ENCODE measurements at places on chromosomes 7 and 10.

DNA sequence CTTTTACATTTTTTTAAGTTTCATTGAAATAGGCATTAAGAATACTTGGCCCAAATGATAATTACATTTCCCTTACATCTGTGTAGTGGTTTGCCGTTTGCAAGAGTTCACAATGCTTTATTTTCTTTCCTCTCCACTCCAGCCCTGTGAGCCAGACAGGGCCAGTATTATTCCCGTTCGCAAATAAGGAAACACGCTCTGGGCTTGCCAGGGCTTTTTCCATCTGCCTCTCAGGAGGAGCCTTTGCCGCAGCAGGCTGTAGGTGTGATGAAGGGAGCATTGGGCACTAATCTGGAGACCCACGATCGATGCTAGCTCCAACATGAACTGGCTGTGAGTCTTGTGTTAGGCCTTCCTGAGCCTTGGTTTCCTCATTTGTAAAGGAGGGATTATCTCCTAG is 154.4 kb downstream of the GALNT17 start:
- no peak for DNase-seq

DNA sequence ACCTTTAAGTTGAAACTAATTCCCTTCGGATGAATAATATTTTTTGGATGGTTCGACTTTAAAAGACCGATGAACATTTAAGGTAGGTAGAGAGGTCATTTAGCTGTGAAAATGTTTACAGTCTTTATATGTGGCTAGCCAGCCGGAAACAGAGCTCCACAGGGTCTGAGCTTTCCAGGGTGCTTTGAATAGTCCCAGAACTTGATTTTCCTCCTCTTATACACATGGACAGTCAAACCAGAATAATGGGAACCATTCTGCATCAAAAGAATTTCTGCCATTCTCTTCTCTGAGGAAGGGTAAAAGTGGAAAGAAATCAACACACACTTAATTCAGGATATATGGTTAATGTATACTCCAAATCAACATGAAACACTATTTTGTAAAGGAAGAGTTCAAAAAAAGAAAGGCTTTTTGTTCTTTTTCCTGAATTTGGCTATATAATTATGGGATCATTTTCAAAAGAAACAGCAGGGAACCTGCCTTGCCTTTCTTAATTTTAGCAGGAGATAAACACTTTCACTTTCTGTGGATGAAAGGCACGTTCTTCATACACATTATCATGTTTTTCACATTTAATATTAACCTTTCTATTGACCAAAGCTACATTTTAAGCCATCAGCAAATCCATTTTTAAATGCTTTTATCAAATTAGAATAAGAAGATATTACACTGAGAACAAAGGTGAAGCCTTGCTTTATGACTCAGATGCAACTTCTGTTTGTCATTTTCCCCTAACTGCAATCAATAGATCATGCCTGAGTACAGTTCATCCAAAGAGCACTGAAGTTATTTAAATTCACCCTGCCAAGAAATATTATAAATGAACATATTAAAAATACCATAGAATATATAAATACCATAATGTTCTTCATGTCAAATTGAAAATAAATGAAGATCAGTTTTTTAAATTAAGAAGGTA is 307.3 kb downstream of the THSD7A start:
- no peak for DNase-seq

DNA sequence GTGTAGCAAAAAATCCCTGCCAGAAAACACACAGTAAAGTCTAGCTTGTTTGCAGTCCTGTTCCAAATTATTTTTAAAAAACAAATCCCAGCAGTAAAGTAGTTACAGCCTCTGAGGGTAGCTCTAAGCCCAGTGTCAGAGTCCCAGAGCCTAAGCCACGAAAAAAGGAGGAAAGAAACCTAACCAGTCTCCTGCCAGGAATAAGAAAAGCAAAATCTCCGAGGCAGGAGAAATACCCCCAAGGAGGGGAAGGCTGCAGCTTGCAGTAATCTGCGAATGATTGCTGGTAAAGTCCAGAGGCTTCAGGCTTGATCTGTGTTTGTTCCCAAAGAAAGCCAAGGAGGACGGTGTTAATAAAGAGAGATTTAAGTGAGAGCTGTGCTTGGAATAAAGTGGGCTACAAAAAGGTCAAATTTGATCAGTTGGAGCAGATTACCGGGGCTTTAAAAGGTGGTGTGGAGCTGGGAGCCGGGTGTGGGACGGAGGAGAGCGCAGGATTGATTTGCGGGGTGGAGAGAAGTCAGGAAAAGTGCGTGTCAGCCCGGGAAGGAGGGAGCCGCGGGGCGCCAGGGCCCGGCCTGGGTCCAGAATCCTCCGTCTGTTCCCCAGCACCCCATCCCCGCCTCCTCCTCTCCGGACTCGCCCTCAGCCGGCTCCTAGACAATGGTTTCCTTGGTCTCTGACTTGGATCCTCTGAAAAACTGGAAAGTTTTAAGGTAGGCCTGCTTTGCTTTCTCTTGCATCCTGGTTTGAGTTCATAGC is 219.4 kb upstream of the CELF2 start:
- DNase-seq: no peak

DNA sequence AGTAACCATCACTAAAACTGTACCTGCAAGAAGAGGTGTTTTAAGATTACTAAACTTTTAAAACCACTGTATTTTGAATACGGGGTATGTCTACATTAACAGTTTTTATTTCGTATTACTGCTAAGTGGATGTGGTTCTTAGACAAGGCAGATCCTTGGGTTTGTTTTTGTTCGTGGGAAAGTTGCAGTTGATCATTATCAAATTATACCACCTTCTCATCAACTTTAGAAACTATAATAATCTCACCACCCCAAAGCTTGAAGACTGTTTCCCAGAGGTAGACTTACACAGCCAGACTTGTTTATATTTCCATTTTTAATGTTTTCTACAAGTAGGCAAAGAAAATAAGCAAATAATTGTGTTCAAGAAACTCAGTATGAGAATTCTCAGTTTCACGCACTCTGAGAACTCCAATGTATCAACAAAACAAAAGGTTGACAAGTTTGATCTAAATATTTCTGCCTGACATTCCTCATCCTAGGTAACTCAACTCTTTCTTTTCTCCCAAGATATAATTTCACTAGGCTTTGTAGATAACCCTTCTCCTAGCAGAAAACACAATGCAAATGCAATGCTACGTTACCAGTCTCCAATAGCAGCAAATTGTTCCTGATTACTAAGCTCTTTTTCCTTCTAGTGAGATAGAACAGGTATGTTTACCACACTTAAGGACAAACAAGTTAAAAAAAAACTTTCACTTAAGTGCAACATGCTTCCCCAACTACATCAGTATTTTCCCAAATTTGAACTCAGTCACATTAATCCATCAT is 36.0 kb downstream of the IGF2BP3 start:
- DNase-seq: no peak

GRCh38 chr7:2114052-2114451 is 118.7 kb downstream of the MAD1L1 start:
- DNase-seq: peak; percentile 89

- no peak for DNase-seq
These were observed 167.9 kb downstream of the CPEB3 start for GRCh38 chr10:92122941-92123450.

- no peak for DNase-seq
These were observed 7.8 kb downstream of the ELMO1 start for GRCh38 chr7:37440738-37441385.

DNA sequence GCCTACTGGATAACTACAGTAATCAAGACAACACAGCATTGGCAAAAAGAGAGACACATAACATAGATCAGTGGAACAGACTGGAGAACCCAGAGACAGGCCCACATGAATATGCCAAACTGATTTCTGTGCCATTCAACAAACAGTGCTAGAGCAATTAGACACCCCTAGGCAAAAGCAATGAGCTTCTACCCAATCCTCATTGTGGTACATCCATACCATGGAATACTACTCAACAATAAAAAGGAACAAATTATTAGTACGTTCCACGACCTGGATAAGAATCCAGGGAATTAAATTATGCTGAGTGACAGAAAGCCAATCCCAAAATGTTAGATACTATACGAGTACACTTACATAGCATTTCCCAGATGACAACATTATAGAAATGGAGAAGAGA is 2.8 kb upstream of the SVIL start:
- DNase-seq: no peak

Measured in fibroblast of villous mesenchyme (primary cell).